HS-5 (cell line): ENCODE measurements at places on chromosomes 7 and 10.
A peak's percentile ranks its signal among the peaks of the same experiment; 100 is the strongest.

GRCh38 chr7:64619705-64620104 lies 46.2 kb upstream of the ZNF107 start:
- no peak for DNase-seq

DNA sequence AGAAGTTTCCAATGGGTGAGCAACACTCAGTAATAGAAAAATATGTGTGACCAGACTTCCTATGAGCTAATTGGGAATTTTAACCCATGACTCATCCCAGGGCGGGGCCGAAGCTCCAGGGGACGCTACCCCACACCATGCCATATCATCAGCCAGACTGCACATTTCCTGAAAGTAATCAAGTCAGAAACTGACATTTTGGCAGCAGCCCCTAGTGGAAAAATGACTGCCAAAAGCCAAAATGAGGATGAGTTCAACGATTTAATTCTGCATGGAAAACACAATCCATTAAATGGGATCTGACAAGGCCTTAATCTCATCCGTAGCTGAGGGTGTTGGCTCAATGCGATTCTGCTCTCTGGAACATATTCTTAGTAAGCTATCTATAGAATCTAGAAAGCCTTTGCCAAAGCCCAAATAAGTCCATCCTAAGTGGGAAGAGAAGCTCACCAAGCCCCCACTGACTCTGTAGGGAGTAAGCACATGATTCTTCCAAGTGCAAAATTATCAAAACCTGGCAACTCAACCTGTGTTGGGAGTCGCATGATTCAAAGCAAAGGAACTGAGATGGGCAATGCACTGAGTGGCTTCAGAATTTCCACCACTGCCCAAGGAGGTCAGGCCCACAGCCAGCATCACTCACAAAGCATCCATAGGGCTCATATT lies 93.1 kb upstream of the PDE1C start:
- DNase-seq, result peak; percentile 97

DNA sequence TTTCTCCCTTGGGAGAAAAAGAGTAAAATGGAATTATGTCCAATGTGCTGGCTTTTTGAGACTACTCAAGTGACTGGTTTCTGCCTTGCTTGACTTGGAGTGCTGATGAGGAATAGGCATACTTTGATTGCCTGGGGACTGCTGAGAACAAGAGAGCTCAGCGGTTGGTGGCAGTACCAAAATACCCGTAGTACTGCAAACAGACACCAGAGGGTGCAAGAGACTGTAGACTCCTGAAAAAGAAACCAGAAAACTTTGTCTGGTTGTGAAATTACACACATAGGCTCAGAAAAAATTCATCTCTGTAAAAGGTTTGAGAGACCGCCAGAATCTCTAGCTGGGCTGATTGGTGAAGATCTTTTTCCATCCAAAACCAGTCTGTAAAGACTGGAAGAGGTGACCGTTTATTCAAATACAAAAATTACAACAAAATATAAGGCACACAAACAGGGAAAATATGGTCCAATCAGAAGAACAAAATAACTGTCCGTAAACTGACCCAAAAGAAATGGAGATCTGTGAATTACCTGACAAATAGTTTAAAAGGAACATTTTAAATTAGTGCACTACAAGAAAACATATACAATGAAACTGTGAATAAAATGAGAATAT lies 18.5 kb downstream of the BICC1 start:
- DNase-seq, result peak; percentile 53

- DNase-seq, result no peak
Measured at GRCh38 chr10:69363666-69364065, 53.1 kb downstream of the TACR2 start.

DNA sequence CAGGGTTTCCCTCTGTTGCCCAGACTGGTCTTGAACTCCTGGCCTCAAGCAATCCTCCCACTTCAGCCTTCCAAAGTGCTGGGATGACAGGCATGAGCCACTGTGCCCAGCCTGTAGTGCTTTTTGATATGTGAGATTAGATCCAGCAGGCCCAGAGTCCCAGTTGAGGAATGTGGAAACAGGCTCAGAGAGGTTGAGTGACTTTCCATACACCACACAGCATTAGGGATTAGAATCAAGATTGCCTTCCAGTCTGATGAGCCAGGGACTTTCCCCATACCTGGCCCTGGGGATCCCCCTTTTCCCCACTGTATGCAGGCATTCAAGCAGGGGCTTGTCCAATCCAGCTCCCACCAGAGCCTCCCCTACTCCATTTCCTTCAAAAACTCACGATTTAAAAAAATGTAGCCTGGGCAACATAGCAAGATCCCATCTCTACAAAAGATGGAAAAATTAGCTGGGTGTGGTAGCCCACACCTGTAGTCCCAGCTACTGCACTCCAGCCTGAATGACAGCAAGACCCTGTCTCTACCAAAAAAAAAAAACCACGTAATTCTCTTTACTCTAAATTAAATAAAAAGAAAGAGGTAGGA lies 75.0 kb upstream of the GTF2I start:
- no peak for DNase-seq

- DNase-seq, result no peak
Measured at GRCh38 chr10:76209135-76209534, 777.7 kb downstream of the LRMDA start.

GRCh38 chr10:11993834-11994468 lies 48.7 kb downstream of the UPF2 start:
- DNase-seq, result no peak

- no peak for DNase-seq
Measured at GRCh38 chr7:82598958-82599357, 155.4 kb upstream of the CACNA2D1 start.

DNA sequence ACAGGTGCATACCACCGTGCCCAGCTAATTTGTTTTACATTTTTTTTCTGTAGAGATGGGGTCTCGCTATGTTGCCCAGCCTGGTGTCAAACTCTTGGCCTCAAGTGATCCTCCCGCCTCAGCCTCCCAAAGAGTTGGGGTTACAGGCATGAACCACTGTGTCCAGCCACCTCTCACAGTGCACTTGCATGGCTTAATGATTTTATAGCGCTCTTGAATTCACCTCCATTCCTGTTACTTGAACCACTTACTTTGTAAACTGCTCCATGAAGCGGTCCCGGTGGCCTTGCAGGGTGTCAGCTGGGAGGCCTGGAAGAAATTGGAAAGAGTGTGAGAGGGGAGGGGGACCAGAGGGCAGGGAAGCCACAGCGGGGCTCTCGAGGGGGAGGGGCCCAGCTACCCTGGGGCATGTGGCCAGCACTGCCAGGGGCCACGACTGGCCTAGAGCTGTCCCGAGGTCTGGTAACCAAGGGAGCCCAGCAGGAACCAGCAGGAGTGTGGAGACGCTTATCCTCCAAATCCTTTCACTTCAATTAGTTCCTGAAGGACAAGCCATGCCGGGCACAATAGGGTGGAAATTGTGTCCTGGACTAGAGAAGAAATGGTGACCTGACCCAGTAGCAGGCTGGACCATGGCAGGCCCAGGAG lies 76.0 kb downstream of the SPDYE5 start:
- no peak for DNase-seq

- DNase-seq, result no peak
Measured at GRCh38 chr10:114691442-114691941, 33.4 kb upstream of the ABLIM1 start.

DNA sequence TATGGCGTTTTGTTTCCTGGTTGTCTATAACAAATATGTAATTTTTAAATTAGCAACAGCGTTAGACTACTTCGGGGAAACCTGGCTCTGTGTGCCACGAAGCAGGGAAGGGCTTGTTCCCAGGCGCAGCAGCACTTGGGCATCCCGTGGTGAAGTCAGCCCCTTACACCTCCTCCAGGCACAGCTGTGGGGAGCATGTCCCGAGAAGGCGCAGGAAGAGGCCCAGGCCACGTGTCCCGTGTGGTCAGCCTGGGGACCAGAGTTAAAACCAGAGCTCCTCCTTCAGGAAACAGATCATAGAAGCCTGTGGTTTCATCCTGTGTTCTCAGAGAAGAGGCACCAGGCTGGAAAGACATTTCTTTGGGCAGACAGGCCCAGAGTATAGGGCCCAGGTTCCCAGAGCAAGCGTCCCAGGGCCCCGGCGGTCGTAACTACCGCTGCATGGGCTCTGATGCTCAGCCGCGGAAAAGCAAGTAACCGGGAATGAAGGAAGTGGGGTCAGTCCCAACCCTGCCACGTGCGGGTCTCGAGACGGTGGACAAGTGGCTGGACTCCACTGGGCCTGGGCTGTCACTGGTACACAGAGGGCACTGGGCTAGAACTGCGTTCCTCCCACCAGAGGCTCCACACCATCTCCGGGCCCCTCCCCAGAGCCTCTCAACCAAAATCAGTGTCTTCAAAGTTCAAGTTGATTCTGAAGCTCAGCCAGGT lies 7.1 kb downstream of the NUDT1 start:
- peak; percentile 87 for DNase-seq

DNA sequence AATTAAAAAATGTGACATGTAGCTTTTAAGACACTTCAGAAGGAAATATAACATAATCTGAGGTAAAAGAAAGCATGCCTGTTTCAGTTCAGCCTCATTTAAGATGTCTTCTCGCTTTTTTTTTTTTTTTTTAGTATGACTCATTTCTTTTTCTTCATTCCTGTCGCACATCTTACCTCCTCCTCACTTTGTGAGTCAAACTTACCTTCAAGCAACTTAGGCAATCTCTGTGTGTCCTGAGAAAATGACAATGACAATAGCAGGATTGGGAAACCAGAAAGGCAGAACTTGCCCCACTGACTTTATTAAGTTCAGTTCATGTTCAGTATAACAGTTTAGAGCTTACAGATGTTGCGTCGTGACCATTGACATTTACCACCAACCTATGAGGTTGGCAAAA lies 7.7 kb downstream of the PTN start:
- DNase-seq, result no peak

DNA sequence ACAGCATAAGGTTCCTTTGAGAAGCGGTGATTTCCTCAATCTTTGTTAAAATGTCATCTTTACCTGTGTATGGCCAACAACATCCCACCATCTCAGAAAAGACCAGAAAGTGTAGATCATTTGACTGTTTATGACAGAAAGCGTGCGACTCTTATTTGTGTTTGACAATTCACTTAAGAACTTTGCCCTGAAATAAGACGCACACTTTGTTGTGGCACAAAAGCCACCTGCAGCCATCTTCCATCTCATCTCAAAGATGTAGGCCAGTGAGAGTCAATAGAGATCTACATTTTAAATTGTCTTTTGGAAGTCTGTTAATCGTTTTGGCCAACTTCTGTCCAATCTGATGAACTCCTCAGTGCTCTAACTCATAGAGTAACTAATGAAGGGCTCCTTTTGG lies 114.0 kb downstream of the CALN1 start:
- no peak for DNase-seq

- no peak for DNase-seq
Measured at GRCh38 chr7:11450281-11450680, 381.7 kb downstream of the THSD7A start.

- no peak for DNase-seq
Measured at GRCh38 chr10:97969538-97970079, 60.8 kb downstream of the CRTAC1 start.

- no peak for DNase-seq
Measured at GRCh38 chr10:6203331-6204062, 765 bp downstream of the PFKFB3 start.

DNA sequence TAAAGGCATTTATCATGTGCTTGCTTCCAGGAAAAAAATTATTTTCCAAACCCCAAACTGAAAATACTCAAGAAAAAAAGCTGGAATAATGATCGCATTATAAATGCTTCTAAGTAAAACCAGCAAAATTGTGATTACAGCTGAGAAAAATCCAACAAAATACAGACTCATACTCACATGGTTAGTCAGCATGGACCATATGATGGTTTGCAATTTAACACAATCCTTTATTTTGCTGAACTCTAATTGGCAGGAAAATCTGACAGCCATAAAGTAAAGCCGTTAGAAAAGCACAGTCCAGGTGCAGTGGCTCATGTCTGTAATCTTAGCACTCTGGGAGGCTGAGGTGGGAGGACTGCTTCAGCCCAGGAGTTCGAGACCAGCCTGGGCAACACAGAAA lies 59.6 kb downstream of the BRI3 start:
- peak; percentile 31 for DNase-seq

- DNase-seq, result no peak
Measured at GRCh38 chr10:129533281-129533680, 66.2 kb downstream of the MGMT start.

- DNase-seq, result no peak
Measured at GRCh38 chr7:18778594-18778993, 283.0 kb downstream of the HDAC9 start.

DNA sequence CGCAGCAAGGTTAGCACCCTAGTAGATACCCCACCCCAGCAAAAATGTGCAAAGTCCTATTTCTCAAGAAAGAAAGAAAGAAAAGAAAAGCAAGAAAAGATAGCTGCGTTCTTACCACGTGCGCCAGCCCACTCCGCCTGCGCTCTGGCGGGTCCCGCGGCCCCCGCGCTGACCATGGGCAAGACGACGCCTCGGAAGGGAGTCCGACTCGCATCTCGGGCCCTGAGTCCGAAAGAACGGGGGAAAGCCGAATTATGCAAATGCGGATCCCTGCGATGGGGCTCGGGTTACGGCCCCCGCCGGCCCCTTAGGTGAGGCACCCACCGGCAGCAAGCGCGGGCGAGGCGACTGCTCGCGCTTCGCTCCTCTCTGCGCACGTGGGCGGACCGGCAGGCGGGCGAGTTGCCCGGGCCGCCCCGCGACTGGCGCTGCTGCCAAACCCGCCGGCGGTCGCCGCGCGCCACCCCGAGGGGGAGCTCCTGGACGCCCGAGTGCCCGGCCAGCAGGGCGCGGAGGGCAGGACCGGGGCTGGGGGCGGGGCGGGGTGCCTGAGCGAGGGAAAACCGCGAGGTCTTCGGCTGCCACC lies 2.4 kb upstream of the EGR2 start:
- no peak for DNase-seq

- no peak for DNase-seq
Measured at GRCh38 chr7:100726996-100727761, 6.2 kb upstream of the ZAN start.

- no peak for DNase-seq
Measured at GRCh38 chr7:83546586-83546985, 102.4 kb downstream of the SEMA3E start.

- no peak for DNase-seq
Measured at GRCh38 chr10:44311563-44312051, 73.3 kb downstream of the CXCL12 start.

DNA sequence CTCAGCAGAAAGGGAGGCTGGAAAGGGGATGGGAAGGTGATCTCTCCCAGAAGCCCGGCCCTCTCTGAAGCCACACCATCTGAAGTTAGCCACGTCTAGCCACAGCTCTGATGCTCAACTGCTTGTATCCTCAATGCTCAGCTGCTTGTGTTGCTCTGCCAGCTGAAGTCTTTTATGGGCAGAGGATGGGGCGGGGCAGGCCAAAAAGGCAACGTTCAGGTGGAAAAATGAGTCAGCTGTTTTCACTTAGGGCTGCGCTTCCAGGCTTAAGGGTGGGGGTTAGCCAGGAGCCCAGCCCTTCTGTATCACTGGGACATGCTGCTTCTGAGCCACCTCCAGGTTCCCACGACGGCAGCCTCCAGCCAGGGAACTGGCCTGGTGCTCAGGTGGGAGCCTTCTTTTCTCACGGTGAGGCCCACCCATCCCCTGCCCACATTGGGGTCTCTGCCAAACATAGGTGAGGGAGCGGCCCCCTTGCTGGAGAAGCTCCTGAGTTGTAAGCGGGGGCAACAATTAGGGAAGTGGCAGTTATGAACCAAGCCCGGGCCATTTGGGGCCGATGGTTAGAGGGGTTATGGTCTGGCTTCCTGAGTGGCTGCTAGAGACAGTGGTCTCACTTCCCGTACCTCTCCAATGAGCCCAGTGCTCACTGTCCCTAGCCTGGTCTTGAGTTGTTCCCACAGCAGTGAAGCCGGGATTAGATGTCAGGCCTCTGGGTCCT lies 44.9 kb upstream of the CNPY1 start:
- no peak for DNase-seq

GRCh38 chr10:131943021-131943814 lies 38.5 kb downstream of the BNIP3 start:
- DNase-seq, result no peak
